ENCODE measurements at places on chromosomes 13 and 19.

- no peak for DNase-seq
Observed at GRCh38 chr13:99496184-99497142, 4.8 kb upstream of the TM9SF2 start.

- no peak for DNase-seq
Observed at GRCh38 chr13:78299832-78300623, 303.3 kb downstream of the POU4F1 start.

DNA sequence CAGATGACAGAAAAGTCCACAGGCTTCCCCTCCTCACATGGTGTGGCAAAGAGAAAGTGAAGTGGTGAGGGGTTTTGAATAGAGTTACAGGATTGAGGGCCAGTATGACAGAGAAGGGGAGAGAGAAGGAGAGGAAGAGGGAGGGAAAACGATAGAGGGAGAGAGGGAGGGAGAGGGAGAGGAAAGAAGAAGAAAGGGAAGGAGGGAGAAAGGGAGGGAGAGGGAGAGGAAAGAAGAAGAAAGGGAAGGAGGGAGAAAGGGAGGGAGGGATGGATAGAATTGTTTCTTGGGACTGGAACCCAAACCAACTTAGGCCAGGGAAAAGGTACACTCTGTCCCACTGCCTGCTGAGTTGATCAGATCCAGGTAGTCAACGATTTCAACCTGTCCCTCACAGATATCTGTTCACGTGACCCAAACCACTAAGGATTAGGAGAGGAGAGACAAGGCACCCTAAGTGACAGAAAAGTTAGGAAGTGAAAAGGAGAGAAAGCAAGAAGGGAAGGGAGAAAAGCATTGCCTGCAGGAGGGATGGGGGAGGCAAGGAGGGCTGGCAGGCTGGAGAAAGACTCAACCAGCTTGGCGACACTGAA, 8.1 kb upstream of the IGFL3 start:
- no peak for DNase-seq

GRCh38 chr13:65453982-65454381, 1776.2 kb downstream of the PCDH9 start:
- no peak for DNase-seq

DNA sequence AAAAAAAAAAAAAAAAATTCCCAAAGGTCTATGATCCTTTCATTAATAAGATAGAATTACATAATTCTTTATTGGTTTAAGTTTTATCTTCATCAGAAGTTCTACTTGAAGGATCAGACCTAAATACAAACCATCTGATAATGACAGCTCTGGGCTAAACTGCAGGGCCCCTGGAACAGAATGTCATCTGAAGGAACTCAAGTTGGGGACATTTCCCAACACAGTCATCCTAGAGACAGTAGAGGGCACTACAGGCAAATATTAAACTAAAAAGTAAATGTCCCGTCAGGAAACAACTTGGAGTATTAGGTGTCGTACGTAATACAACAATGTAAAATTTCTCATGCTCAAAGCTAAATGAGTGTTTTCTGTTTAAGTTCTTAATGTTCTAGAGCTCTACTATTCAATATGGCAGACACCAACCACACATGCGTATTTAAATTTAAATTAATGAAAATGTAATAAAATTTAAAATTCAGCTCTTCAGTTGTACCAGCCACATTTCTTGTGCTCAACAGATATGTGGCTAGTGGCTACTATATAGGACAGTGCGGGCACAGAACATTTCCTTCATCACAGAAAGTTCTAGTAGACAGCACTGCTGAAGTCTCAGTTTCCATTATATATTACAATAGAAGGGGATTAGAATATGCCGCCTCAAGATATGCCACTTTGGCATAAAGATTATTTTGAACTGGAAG, 21.8 kb upstream of the NAXD start:
- DNase-seq: no peak
